ENCODE measurements at places on chromosomes 6 and 20. TPM values are rescaled to one million over a fixed set of nuclear protein-coding genes. Genes with fewer than 3 reads are reported as not detected.

IL17A gene
- not detected for total RNA-seq

FOXS1 gene
- not detected for total RNA-seq

WFDC10B gene
- not detected for total RNA-seq

MYLK4 gene
- 0.32 TPM for total RNA-seq

BPIFA1 gene
- total RNA-seq: not detected

KHDC1L gene
- total RNA-seq: not detected

ELOVL2 gene
- not detected for total RNA-seq

MRAP2 gene
- 5.8 TPM for total RNA-seq

GOPC gene
- 21.3 TPM for total RNA-seq

CCN2 gene
- 2,886 TPM for total RNA-seq

ZSCAN23 gene
- total RNA-seq: 1.7 TPM

OPRM1 gene
- total RNA-seq: not detected

FAM83D gene
- 46.0 TPM for total RNA-seq

CSNK2A1 gene
- 134 TPM for total RNA-seq

TSBP1 gene
- not detected for total RNA-seq

LAMA4 gene
- 629 TPM for total RNA-seq

CST1 gene
- total RNA-seq: not detected

ZBTB9 gene
- total RNA-seq: 8.0 TPM

NT5DC1 gene
- total RNA-seq: 24.3 TPM

CDH26 gene
- not detected for total RNA-seq

TMEM74B gene
- total RNA-seq: 1.1 TPM

BAG2 gene
- total RNA-seq: 3.6 TPM

CCN6 gene
- not detected for total RNA-seq

NDUFAF5 gene
- total RNA-seq: 26.4 TPM

All from endothelial cell of umbilical vein (primary cell).